Cerebellum (tissue), 4 donors: ENCODE measurements at places on chromosomes 3 and 15. TPM values are rescaled to one million over a fixed set of nuclear protein-coding genes. Genes with fewer than 3 reads are reported as not detected.

PIF1 gene
- 5.3 TPM for total RNA-seq

MORC1 gene
- total RNA-seq: 0.36 TPM

AHSG gene
- 0.27 TPM for total RNA-seq

- DNase-seq: no peak
Measured at GRCh38 chr3:9233101-9233500, 16.3 kb downstream of the SRGAP3 start.
